ENCODE measurements at places on chromosomes 12 and 14.
A peak's percentile ranks its signal among the peaks of the same experiment; 100 is the strongest.

- DNase-seq = no peak
Measured at GRCh38 chr14:99037777-99038430, 234.1 kb downstream of the BCL11B start.

DNA sequence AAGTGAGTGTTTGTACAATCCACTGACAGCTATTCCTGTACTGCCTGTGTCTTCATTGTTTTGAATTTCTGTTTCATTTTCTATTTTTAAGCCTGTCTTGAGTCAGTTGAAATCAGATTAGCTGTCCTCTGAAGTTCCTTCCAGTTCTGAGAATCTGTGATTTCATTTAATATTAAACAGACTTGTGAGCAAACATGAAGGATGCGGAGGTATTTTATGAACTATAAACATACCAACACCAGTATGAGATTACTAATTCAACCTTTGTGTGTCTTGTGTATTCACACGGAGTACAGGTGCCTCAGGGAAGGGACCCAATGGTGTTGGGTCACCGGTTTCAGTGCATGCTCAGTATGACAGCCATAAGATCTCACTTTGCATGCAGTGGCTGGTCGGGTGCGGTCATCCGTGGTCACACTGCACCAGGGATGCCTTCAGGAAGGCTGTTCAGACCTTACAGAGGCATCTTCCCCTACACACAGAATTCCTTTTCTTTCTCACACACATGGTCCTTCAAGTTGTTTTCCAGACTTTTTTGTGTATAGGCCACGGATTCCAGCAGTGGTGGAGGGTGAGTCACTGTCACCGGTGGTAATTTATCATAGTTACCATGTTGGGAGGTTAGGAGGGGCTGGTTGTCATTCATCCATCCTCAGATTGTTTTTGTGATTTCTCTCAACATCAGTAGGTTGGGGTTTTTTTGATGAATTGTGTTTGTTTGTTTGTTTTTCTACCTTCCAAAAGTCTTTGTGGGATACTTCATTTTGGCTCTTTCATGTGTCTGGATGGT is 103.0 kb upstream of the SFSWAP start:
- peak; percentile 39 for DNase-seq

- no peak for DNase-seq
Measured at GRCh38 chr12:59055204-59055860, 135.0 kb upstream of the LRIG3 start.

DNA sequence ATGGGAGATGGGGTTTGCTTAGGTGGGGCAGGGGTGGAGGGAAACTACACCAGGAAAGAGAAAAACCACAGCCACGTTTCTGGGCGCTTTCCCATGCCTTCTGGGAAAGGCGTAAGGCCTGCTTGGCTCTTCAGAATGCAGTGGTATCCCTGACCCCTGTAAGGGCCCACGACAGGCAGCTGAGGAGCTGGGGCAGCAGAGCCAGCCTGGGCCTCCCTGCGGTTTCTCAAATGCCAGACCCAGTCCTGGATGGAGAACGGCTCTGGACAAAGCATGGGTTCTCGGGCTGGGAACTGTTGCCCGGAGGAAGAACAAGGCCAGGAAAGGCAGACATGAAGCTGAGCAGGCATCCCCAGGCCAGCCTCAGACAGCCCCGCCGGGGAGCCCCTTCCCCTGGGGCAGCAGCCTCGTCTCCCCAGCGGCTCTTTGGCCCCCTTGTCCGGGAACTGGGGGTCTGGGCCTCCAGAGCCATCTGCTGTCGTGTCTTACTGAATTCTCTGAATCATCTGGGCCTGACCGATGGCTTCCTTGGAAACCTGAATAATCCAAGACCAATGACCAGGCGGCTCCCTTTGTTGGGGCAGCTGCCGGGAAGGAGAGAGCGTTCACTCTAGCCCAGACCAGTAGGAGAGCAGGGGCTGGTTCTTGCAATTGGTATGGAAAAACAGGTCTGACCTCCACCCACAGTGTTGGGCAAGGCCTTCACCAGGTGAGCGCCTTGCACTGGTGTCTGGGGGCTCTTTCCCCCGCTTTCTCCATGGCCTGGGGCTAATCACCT is 64.0 kb upstream of the RIN3 start:
- DNase-seq = no peak

- no peak for DNase-seq
Measured at GRCh38 chr14:24251880-24252288, 9.5 kb upstream of the TINF2 start.
